Globus pallidus (tissue), 1 donor: ENCODE measurements at places on chromosomes 3 and 15.
A peak's percentile ranks its signal among the peaks of the same experiment; 100 is the strongest.

DNA sequence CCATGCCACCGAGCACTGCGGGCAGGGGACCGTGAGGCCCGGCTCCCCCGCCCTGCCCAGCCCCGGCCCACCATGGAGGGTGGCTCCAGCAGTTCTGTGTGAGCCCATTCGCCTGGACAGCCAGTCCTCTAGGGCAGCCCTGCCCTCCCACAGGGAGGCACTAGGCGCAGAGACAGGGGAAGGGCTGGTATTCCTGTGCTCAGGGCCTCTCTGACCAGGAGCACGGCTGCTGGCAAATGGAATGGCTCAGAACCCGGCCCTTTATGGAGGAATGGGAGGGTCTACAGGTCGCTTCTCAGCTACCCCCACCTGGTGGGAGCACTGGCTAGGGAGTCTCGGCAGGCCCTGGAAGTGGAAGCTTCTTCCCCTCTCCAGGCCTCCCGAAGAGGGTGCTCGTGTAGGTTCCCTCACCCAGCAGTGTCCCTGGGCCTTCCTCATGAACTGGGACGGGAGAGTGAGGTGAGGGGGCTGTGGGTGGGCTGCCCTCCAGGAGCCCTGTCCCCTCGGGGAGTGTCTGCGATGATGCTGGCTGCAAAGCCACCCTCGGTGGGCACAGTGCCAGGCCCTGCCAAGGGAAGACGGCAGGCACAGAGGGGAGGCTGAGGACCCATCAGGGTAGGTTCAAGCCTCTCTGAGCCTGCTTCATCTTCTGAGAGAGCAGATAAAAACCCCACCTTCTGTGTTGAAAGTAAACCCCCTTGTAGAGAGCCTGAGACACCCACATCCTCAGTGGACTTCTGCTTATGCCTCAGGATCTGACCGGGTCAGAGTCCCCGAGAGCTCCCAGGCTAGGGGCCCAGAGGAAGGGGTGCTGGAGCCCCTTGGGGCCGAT lies 1.5 kb downstream of the MELTF start:
- no peak for DNase-seq

DNA sequence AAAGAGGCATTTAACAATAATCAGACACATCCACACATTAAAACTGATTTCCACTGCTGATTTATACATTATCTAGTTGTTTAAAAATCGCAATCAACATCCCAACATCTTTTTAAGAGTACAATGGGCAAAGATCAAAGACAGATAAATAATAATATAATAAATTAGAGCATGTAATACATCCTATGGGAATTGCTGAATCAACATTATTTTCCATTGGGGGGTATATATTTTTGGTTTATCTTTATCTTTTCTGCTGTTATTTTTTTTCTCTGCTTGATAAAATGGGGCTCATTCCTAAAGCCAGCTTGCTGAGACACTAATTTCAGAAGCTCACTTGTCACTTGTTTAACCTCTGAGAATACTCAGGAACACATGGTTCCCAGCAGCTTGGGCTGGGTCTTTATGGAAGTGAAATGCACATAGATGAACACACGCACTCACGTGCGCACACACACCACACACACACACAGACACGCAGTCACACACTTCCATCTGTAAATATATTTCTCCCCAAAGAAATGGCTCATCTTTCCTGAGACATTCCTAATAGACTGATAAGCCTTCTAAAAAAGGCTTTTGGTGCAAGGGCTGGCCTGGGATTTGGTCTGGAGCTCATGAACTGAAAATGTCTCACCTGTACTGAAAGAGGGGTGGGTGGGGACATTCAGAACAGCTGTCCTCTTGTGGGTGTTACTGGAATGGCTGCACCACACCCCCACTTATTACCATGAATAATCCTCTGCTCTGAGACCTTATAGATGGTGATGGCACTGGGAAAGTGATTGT lies 3.5 kb upstream of the PPIB start:
- DNase-seq, result no peak

DNA sequence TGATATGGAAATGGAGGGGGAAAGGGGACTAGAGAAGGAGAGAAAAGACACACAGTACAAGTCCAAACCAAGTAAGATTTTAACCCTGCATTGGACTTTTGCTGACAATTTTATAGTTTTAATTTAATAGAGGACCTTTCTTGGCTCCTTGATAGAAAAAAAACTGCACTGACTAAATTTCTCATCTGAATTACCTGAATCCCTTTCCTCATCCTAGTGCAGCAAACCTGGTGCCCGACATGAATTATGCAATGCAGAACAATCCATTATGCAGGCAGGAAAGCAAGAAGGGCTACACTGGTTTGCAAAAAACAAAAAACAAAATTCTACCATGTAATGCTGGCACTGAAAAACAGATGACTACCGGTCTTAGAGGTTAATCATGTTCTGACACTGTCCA lies 15.5 kb downstream of the MAGI1 start:
- DNase-seq, result no peak

DNA sequence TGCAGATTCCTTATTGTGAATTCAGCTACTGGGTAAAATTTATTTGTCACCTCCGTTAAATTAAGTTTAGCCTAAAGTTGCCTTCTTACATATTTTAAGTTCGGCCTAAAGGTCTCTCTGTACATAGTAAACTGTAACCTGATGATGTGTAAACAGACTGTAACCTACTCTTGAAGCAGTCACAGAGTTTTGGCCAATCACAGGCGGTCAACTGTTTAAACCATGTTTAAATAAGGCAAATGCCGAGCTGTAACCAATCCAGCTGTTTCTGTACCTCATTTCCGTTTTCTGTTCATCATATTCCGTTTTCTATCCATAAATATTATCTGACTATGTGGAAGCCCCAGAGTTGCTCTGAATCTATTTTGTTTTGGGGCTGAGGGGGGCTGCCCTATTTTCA lies 2.4 kb upstream of the ADAMTSL3 start:
- DNase-seq, result no peak

DNA sequence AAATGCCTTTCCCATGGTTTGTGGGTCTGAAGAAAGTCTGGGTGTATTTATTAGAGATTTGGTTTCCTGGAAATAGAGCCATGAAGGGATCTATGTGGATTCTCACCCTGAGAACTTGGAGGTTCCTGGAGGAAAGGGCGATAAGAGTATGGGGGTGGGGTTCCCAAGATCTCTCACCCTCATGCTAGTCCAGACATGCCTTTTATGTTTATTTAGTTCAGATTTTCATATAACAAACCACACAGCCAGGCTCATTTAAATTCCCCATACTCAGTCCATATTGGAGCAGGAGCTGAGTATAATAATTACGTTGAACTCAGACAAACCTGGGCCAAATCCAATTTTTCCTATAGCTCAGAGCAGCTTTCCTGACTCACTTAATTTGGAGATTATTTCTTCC lies 566.6 kb downstream of the GOLGA6L6 start:
- no peak for DNase-seq

DNA sequence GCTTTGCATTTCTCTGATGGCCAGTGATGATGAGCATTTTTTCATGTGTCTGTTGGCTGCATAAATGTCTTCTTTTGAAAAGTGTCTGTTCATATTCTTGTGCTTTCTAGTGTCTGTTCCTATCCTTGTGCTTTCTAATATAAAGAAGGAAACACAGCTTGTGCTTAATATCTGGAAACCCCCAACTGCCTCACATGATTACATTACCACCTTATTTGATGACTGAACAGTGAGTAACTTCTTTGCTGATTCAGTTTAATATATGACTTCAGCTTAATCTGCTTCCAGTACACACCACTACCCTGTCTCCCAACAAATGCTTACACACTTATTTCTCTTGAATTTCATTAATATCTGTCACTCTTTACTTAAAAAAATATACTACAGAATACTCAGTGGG lies 835.1 kb downstream of the EDEM1 start:
- no peak for DNase-seq

GRCh38 chr3:38032328-38032865 lies 3.0 kb upstream of the PLCD1 start:
- no peak for DNase-seq

DNA sequence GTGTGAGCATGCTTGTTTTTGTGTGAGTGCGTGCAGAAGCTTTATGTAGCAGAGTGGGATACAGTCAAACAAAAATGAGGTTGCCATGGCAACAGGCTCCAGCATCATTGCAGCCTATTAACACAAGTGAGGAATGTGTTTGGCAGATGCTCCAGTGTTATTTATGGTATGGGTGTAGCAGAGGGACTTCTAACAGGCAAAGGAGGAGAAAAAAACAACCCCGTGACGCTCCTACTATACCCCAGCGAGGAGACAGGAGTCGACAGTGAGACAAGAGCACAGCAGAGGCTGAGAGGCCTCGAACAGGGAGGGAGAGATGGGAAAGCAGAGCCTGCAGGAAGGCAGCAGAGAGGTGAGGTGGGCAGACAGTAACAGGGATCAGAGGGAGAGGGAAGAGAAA lies 4.9 kb downstream of the ADCY5 start:
- DNase-seq, result peak; percentile 68

DNA sequence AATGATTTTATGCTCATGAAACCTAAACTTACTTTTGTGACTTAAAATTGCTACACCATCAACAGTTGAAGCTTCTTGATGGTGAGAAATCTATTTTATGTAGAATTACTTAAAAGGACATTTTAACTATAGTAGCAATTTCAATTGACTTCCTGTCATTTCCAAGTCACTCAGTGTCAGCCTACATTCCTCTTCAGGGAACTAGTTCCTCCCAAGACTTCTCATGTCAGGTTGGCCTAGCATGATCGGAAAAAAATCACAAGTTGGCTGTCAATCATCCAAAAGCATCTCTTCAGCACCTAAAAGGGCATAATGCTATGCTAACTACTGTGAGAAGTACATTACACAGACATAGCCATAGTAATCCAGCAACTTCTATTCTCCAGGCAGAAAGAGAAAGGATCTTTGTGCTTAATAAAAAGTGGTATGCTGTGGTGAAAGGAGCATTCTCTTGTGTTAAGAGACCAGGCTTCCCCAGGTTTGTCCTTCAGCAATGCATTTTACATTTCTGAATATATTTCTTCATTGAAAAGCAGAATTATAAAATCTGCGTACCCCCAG lies 893.7 kb downstream of the AGBL1 start:
- DNase-seq, result no peak

DNA sequence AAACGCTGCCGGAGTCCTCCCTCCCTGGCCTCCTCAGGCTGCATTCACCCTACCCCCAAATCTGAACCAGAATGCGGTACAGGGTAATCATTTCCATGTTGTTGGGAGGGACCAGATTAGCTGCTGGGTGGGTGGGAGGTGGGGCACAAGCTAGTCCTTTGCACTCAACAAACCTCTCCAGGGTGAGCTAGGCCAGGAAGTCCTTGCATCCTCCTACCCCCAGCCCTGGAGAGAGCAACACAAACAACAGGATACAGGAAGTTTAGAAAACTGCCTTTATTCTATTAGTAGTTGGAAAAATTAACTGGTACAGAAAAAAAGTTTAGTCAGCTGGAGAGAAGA lies 702 bp upstream of the GPX1 start:
- no peak for DNase-seq

DNA sequence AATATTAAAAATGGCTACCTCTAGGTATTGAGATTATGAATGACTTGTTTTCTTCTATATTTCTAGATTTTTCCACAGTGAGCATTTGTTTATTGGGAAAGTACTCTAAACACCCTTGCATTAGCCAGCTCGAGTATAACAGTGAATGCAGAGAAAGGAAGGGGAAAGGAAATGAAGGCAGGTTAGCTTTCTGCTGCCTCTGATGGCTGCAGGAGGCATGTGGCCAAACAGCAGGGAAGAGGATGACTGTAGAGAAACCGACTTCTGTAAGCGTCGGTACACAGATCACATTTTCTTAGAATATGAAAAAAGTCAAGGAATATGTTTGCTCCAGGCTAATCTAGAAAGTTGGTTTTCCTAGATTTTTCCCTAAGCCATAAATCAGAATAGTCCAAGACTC lies 19.8 kb downstream of the GNB5 start:
- DNase-seq, result no peak

DNA sequence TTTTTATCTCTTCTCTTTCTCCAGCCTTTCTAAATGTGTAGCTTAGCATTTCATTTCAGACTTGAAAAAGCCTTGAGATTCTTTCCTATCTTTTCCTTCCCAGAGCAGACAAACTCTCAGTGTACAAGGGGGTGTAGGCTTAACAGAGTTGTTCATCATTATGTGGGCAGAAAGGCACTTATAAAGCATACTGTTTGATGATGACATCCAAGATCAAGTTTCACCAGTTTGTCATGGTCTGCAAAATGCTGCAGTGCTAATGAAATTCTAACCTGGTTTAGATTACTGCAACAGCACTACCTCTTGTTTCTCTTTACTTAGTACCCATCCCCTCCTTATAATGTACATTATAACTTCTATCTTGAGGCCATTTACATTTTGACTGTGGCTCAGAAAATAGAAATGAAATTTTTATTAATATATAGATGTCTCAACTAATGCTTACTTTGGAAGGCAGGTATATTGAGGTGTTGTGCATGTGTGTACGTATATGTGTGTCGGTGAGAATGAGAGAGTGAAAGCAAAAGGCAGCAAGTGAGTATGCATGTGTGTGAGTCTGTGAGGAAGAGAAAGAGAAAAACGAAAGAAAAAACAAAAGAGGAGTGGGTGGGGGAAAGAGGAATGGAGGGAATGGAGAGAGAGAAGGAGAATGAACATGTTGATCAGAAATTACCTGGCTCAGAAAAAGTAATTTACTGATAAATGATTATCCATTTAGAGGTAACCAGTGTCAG lies 1043.6 kb downstream of the TUSC7 start:
- no peak for DNase-seq

- no peak for DNase-seq
These were observed 524.8 kb upstream of the TBL1XR1 start for GRCh38 chr3:177721864-177722785.

- no peak for DNase-seq
These were observed 769.5 kb downstream of the TUSC7 start for GRCh38 chr3:117479095-117479494.

- no peak for DNase-seq
These were observed 10.5 kb upstream of the PRKCD start for GRCh38 chr3:53150247-53151085.

DNA sequence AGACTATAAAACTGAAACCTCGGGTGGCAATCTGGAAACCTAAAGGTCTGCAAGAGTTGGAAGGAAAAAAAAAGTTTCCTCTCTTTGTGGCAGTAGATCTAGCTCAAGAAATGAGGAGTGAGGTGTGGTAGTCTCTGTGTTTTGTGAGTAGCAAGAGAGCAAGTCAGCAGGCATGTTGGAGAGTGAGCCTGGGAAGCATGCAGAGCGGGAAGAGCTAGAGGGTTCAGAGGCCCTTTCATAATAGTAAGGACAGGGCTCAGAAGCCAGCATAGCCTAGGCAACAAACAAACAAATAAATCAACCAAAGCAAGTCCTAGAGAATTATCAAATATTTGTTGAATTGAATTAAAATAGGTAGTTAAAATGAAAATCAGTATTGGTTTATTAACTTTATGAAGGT lies 189.7 kb upstream of the CBLB start:
- no peak for DNase-seq

- no peak for DNase-seq
These were observed 4.6 kb downstream of the LSG1 start for GRCh38 chr3:194667363-194667762.

GRCh38 chr3:115685097-115685496 lies 61.8 kb downstream of the GAP43 start:
- DNase-seq, result no peak

DNA sequence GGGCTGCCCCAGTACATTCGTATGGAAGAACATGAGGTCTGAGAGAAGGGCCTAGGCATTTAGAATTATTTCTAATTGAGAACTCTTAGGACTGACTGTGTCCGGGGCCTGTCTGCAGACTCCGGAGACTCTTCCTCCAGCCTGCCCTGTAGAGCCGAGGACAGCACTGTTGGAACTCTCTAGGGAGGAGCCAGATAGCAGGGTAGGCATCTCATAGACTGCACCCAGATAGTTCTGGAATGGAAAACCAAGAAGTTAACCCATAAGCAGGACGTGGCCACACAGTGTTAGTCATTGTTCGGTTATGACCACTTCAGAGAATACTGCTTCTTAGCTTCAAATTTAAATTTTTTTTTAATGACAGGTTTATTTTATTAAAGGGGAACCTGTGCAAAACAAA lies 59.5 kb downstream of the SNRK start:
- no peak for DNase-seq
